ENCODE measurements at places on chromosomes 1 and 21.

DNA sequence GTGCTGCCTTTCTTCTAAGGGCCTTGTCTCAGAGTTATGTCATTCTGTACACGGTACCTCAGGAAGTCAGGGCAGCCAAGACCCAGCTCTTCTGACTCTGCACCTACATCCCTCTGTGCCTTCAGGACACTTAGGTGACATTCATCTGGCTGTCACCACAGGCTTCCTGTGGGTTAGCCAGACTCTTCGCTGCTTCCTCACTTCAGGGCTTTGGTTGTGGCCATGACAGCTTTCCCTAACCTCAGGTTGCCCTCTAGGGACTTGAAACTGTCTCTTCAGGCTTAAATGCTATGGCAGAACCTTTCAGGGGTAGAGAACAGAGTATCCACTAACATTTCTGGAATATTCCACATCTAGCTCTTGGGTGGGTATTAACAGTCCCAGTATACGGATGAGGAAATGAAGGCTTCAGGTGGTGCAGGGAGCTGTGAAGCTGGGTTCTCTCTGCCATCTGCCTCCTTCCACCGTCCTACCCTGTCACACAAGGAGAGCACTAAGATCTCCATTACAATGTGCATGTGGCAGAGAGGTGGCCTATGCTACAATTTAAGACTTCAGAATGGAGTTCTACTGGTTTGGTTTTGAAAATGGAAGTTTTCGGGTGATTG is 9.9 kb downstream of the TSSK3 start:
- no peak for DNase-seq

GRCh38 chr21:31880816-31881215 is 8.0 kb downstream of the HUNK start:
- DNase-seq = no peak

GRCh38 chr1:50976111-50976889 is 6.3 kb downstream of the CDKN2C start:
- no peak for DNase-seq

- DNase-seq = peak; percentile 35
These were observed 710 bp upstream of the SLC30A1 start for GRCh38 chr1:211579440-211580302.

GRCh38 chr1:44609768-44610526 is 64.3 kb downstream of the TMEM53 start:
- no peak for DNase-seq

- DNase-seq = no peak
These were observed 78.0 kb downstream of the SYT6 start for GRCh38 chr1:114075546-114076242.

DNA sequence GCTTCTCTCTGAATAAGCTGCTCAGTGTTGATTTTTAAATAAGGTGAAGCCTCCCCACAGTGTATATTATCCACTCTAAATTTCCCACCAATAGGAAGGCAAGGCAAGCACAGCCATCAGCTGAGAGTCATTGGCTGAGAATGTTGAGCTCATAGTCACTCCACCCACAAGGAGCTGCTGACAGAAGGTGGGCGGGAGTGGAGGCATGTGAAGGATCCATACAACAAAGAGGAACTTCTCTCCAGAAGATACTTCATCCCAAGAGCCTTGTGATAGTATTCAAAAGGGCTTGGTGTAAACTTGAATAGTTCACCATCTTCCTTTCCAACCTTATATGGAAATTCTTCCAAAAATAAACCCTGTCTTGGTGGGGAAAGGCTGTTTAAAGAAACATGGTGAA is 42.8 kb downstream of the SAMD13 start:
- no peak for DNase-seq

DNA sequence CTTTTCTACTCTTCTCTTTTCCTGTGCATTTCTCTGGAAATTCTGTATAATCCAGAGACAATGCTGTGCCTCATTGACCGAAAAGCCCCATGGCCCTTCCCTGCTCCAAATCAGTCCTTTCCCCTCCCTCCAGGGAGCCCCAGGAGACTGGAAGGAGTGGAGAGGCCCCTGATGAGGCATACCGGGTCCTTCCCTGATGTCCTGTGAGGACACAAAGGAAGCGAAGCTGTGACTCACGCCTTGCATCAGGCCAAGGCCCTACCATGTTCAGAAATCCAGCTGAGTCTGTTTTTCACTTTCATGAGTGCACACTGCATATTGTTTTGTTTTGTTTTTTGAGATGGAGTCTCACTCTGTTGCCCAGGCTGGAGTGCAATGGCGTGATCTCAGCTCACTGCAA is 38.7 kb upstream of the BECN2 start:
- DNase-seq = no peak

DNA sequence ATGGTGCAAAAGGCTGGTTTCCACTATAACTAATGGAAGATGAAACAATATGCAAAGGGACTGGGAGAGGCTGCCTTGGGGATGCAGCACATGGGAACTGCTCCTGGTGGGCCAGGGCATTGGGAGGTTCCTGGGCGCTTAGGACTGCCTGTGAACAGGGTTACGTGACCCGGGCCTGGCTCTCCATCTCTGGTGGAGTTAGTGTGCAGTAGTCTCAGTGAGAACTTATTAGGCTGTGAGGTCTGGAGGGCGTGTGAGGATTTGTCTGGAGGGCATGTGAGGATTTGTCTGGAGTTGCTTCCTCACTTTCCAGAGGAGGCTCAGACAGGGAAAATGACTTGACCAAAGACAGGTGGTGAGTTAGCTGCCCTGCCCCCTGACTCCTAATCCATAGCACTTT is 1.5 kb upstream of the ETV3L start:
- DNase-seq = no peak

- no peak for DNase-seq
These were observed 243.5 kb upstream of the NRIP1 start for GRCh38 chr21:15308333-15308732.

GRCh38 chr1:23556635-23557470 is 2.4 kb downstream of the ID3 start:
- no peak for DNase-seq

GRCh38 chr21:15080526-15080925 is 15.7 kb upstream of the NRIP1 start:
- DNase-seq = no peak

Measured in NCI-H2107 (cell line).